ENCODE measurements at places on chromosomes 2 and 18.

DNA sequence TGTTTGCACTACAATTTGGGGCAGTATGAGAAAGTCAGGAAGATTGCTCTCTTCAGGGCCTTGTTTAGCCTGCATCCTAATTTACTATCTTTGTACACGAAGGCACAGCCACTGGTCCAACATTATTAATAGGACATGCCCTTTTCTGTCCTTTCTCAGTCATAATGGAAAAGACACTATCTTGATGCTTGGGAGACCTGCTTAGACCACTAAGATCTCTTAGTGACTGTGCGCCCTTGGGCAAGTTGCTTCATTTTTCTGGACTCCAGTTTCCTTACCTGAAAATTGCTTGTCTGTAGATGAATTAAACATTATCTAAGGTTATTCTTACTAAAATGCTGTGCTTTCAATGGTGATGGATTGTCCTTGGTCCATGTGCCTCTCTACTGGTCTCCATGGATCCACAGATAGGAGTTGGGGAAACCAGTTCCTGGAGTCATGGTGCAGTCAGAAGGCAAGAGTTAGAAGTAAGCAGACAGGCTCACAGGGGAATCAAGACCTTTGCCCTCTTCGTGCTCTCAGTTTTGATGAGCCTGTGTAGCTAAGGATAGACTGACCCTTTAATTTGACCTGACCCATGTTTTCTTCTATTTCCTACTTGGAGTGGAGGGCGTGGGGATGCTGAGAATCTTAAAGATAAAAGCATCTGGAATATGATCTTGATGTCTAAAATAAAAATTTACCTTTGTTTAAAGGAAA lies 114.0 kb downstream of the RAPGEF4 start:
- DNase-seq = no peak

- DNase-seq = no peak
Observed at GRCh38 chr2:168495524-168495923, 39.5 kb downstream of the CERS6 start.

DNA sequence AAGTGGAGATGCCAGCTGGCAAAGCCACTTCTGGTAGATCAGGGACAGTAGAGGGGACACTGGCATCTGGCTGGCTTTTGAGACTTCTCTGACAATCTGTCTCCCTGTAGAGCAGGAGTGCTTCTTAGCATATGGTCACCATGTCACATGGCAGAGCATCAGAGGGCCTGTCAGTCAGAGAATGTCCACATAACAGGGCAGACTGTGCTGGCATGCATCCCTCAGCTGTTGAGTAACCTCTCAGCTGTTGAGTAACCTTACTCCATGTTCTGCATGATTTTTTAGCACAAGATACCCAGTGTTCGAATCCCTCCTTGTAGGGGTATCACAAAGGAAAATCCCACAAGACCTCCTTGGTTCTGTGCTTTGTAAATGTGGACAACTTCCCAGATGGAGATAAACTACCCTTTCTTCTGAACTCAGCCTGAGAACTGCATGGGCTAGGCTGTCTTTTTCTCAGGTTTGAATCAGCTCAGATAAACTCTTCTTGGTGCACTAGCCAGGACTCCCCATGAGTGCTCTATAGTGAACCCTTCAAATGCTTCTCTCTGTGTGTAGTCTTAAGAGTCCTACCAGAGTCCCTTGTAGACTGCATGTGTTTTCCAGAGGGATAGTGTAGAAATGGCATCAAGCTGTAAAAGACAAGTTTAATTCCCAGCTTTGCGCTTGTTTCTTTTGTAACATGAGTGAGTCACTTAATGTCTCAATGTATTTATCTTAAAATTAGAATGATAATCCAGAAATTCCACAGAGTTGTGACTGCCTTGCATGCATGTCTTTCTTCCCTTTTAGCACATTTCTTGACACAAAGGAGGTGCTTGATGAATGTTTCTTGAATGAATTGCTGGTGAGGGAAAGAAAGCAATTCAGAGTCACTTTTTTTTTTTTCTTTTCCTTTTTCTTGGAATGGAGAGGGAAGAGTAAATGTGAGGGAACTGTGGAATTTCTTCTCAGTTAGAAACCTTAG lies 442.3 kb upstream of the HNMT start:
- no peak for DNase-seq

- DNase-seq = no peak
Observed at GRCh38 chr18:49135877-49136276, 185.1 kb upstream of the SMAD7 start.

GRCh38 chr18:35892118-35892517 lies 80.4 kb upstream of the RMP24 start:
- no peak for DNase-seq

All from stimulated activated CD4-positive, alpha-beta T cell treated with anti-CD3 and anti-CD28 coated beads, Interleukin-4, amount 100 ng/mL, for 48 hours (primary cell).